ENCODE measurements at places on chromosomes 4 and X.
A peak's percentile ranks its signal among the peaks of the same experiment; 100 is the strongest.

DNA sequence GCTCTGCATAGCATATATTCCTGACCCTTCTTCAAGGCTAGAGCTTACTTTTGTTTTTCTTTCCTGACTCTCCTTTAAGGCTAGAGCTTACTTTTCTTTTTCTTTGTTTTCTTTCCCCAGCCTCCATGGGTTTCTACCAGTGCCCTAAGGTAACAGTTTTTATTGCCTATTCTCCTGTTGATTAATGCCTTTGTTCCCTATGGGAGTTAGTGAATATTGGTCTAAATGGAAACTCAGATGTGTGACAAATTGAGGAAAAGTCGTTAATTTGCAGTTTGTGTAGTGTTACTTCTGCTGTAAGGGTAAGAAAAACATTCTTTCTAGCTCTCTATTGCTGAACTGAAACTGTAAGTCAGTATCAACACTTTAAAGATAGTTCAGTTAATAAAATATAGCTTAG, 358.7 kb downstream of the IL15 start:
- no peak for DNase-seq

- DNase-seq = no peak
Observed at GRCh38 chr4:167079762-167080161, 154.5 kb downstream of the SPOCK3 start.

DNA sequence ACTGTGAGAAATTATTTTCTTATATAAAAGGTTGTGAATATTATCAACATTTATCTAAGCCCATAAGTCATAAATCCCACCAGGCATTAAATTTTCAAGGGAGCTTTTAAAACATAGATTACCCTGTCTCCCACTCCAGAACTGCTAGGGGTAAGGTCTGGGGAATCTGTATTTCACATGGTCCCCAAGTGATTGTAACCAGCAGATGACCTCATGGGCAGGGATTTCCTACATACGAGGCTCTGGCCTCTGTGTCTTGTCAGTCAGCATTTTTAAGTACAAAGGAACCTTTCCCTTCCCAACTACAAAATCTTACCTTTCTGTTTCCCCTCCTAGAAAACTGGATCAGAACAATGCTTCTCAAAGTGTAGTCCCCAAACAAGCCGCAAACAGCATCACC, 188.6 kb downstream of the TSPAN5 start:
- DNase-seq = no peak

- DNase-seq = no peak
Observed at GRCh38 chr4:80576796-80577195, 241.3 kb downstream of the CFAP299 start.

- no peak for DNase-seq
Observed at GRCh38 chr4:163679189-163679588, 184.7 kb downstream of the TMA16 start.

DNA sequence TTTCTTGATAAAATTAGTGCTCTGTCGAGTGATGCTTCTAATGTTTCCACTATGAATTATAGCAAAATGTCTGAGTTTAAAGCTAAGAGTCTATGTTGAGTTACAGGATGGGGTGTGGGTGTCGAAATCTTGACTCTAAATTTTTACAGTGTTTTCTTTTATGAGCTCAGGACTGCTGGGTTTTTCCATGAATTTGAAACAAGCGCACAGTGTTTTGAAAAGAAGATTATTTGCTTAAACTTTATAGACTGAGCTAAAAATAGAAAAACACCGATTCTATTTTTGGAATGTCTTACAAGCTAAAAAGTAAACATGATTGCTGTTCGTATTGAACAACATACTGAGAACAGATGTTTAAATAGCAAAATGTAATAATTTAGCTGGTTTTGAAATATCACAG, 7.5 kb downstream of the PTTG2 start:
- DNase-seq = no peak

DNA sequence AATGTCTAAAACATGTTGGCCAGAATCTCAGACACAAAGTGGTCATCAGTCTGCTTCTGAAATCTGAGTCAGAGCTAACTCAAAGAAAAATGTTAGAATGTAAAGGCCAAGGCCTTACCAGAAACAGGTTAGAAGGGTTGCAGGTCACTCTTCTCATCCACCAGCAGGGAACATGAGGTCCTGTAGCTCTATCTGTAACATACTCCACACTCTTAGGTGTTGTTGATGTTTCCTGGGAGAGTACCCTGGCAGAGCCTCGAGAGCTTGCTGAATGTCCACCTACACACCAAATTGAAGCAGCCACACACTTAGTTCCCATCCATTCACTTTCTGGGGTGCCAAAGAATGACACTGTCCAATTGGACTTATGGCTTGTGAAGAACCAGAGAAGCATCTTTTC, 76.6 kb upstream of the INPP4B start:
- no peak for DNase-seq

DNA sequence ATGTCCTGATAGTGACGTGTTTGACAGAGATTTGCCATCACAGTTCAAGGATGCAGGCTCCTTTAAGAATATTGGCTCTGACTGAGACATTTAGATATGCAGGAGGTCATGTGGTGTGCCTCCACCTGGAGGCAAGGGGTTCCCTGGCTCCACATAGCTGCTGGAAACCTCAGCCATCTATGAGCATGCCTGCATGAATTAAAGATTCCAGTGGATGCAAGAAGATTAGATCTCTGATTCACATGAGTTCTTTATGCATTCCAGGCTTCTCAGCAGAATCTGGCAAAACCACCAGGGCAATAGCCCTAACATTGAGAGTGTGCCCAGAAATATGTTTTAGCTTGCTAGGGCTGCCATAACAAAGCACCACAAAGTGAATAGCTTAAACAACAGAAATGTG, 298.5 kb upstream of the AADAT start:
- no peak for DNase-seq

DNA sequence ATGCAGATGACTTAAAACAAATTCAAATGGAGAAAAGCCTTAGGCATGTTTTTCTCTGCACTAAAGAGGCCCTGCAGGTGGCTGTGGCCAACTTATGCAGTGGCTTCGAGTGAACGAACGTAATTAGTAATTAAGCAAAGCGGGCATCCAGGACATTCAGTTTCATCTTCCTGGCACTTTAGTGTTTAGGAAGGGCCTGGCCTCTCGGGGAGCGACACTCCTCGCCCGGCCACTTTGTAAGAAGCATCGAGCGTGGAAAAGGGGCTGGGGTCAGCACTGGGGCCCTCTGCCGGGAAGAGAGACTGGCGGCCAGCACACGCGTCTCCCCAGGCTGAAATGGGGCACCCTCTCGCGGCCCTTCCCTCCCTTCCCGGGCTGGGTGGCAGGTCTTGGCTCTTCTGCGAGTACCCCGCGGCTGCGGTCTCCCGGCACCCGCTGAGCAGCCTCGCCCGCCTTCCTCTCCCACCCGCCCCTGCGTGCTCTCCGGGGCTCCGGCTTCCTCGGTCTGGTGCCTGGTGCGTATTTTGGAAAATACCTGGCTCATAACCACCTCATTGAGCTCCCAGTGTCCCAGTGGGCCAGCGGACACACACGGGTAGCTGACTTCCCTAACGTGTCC, 677 bp upstream of the CYP4V2 start:
- peak; percentile 52 for DNase-seq

GRCh38 chr4:47031011-47031678, at the start of gene GABRB1:
GABRB1 (plus strand) TSS chr4:47031567.
- DNase-seq = no peak

DNA sequence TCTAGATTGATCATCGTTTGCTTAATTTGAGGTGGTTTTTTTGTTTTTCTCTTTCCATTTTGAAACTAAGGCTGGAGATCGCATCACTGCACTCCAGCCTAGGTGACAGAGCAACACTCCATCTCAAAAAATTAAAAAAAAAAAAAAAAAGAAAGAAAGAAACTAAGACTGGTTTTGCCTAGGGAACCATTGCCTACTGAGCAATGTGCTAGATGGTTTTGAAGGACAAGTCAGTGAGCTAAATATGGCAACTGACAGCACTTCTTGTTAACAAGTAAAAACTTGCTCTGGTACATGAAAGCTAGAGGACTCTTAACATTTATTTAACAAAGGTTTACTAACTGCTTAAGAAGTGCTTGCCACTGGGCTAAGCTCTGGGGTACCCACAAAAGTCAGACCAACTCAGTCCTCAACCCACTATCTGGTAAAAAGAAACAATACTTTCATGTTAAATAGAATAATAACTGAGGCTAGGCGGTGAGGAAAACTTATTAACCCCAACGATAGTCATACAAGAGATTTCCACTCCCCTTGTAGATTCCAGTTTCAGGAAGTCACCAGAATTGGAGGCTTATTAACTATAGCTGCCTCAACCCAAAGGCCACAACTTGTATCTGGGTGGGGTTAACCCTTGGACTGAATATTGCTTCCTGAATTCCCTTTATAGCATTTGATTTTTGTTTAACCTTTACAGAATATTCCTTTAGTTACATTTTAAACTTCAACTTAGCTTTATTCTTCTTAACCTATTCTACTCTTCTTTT, 111.6 kb downstream of the FRYL start:
- no peak for DNase-seq

DNA sequence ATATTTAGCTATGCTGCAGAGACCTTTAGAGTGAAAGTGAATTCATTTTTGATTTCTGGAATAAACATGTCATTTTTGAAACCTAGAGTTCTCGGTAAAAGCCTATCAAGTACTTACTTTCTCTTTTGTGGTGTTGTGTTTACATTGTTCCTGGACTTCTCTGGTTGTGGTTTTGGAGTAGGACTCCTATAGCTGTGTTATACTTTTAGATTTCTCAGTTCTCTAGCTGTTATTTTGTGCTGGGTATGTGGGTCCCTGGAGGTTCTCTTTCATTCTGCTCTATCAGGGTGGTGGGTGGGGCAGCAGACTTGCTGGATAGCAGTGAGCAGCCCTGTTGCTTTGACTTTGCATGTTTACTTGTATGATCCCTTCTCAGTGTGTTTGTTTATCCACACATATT, 25.6 kb upstream of the MSMO1 start:
- DNase-seq = no peak
